ENCODE measurements at places on chromosomes 7 and 10.

- DNase-seq: no peak
Measured at GRCh38 chr10:83212632-83213334, 926.5 kb upstream of the GHITM start.

- DNase-seq: no peak
Measured at GRCh38 chr7:3272691-3273141, 28.3 kb upstream of the SDK1 start.

DNA sequence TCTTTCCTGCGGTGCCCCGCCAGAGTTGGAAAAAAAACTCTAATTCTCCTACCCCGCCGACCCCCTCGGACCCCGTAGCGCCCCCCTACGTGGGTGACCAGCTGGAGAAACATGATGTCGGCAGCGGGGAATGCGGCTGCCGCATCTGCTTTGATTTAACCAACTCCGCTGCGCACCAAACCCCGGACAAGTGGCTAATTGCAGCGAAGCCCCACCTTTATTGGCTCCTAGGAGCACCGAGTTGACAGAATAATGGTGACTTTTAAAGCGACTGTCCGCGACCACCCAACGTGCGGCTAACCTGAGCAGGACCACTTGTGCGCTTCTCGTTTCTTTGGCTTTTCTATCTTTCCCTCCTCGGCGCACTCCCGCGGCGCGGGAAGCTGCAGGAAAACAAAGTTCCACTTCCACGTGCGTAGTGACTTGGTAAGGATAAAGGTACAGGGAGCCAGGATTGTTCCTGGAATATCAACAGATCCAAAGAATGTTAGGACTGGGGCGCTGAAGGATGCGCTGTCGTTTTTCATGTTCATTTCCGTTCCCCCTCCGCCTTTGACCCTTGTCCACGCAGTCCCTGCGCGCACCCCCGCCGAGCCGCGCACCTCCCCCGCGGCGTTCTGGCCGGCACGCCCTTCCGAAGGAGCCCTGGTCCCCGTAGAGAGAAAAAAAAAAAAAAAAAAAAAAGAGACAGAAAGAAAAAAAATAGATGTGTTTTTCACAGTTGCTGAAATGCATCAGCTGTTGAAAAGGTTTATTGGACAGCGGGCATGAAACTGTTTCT, 1.4 kb downstream of the WNT16 start:
- DNase-seq: no peak

DNA sequence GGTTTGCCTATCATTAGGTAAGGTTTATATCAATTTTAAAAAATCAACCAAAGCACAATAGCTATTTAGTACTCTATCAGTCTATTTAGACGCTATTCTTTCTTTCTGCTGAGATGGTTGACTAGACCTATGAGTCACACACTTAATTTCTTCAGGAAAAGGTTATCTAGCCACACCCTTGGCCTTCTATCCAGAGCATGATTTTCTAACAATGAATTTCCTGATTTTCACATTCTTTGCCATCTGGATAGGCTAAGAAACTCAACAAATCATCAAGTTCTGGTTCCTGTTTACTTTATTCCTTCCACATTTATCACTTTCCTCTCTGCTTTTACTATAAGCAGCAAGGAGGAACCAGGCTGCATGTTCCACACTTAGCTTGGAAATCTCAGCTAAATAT, 8.1 kb downstream of the PRPS1L1 start:
- no peak for DNase-seq

DNA sequence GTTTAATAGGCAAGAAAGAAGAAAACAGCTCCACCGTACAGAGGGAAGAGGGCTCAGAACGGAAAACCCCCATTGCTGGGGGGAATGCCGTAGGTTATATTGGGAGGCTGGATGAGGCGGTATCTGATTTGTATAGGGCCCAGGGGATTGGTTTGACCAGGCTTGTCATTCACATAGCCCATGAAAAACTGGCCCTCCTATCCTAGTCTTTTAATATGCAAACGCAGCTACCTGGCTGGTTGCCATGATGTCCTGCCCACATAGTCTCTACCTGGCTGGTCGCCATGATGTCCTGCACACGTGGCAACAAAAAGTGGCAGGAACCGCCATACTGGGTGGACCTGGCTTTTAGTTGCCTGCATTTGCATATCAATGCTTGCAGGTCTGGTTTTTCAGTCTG, 84.7 kb downstream of the AUTS2 start:
- no peak for DNase-seq

DNA sequence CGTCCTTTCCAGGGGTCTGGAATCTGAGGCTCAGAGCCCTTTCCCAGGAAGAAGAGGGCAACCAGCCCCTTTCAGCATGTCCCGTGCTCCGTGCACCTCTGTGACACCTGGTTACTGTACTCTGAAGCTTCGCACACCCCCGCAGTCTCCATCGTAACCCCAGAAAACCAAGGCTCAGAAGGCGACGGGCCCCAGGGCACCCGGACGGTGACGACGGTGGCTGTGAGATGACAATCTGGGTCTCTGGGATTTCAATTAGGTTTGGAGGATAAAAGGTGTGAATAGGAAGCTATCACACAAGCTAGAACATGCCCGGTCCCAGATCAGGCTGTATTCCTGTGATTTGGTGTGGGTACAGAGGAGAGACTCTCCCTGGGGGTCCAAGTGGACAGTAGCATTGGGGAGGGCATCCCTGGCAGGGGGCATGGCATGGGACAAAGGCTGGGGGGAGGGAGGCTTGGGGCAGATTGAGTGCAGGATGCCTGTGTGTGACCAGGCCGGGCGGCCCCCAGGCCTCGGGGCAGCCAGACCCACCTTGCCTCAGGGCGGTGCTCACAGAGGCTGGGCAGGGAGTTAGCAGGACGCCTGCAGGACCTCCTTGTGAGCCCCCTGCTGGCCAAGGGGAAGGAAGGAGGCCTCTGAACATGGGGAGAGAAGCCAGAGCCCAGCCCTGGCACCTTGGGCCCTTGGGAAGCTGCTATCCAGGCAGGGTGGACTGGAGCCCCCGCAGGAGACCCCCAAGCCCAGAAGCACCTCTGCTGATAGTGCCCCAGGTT, 23.4 kb upstream of the PSMG3 start:
- no peak for DNase-seq

DNA sequence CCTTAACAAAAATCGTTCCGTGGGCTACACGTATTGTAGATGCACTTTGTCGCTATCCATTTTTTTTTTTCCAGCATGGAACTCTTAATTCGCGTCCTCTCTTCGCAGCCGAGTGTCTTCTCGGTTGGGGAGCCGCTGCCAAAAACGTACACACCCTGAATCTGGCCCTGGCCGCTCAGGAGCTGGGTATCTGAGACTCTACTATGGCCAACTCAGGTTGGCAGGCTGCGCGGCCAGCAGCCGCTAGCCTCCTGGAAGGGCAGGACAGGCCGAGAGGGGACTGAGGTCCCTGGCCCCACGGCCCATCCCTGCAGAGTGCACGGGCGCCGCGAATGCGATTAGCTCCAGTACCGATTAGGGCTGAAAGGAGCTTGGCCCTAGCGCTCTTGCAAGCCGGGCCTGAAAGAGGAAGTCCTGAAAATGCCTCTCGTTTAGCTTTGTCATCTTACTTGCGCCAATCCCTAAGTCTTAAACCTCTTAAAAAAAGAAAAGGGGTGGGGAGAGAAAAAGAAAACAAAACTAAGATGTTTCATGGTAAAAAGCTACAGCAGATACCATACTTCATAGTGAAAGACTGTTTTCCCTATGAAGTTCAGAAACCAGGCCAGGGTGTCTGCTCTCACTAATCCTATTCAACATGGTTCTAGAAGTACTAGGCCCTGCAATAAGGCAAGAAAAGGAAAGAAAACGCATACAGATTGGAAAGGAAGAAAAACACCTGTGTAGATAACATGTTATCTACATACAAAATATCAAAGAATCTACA, 113.2 kb upstream of the RHEB start:
- peak; percentile 4 for DNase-seq

DNA sequence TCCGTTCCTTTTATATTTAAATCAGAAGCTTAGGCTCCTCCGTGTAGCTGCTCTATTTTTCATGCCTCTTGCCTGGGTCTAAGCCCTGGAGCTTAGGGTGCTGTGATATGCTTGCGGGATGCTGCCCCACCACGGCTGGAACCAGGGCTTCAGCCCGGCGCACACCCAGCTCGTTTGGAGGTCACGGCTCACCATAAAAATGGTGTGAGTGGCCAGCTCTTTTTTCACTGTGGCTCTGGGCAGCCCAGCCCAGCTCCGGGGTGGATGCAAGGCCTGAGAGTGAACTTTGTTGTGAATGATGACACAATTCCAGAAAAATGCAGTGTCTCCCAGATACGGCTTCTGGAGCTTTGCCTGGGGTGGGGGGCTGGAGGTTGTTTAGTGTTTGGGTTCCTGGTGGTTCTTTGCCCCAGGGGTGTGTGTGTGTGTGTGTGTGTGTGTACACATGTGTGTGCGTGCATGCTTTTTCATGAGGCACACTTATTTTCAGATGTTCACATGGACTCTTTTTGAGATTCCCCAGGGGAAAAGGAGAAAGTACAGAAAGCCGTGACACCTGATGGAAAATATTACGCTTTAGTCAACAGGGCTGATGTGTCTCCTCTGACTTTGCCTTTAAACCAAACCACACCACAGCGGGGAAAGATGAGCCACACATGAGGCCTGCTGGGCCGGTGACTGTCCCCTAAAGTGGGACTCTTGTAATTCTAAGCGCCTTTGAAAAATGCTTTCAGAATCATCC, 46.2 kb downstream of the GRK5 start:
- no peak for DNase-seq

DNA sequence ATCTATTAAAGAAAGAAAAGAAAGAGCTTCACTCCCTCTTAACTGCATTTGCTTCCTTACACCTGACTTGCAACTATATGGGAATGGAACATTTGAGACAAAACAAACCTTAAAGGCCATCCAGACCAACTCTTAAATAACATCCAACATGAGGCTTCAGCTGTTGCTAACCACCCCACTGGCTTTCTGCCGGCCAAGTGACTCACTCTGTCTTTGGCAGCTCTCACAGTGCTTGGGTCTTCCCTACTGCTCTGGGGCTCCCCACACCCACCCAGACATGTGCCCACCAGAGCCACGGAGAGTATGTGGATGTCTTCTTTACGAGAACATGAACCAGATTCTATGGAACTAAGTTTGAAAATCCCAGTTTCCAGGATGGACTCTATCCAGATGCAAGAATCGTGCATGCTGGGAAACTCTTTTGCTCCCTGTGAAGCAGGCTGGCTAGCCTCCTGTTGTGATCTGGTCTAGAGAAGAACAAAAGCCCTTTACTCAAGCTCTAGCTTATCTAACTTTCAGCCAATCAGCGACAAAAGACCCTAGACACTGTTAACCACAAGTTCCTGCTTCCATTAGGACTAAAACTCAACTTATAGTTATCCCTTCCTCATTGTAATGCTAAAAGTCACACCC, 245.7 kb downstream of the TCERG1L start:
- DNase-seq: no peak

Data from activated naive CD8-positive, alpha-beta T cell treated with anti-CD3 and anti-CD28 coated beads, Interleukin-2, amount 50 U/mL, for 16 hours (primary cell).